Osteocyte (in vitro differentiated cells): ENCODE measurements at places on chromosomes 1 and 21.

GRCh38 chr1:174872615-174873058, 127.1 kb upstream of the CACYBP start:
- no peak for DNase-seq

GRCh38 chr1:45568421-45568820, 15.4 kb upstream of the NASP start:
- DNase-seq: no peak

DNA sequence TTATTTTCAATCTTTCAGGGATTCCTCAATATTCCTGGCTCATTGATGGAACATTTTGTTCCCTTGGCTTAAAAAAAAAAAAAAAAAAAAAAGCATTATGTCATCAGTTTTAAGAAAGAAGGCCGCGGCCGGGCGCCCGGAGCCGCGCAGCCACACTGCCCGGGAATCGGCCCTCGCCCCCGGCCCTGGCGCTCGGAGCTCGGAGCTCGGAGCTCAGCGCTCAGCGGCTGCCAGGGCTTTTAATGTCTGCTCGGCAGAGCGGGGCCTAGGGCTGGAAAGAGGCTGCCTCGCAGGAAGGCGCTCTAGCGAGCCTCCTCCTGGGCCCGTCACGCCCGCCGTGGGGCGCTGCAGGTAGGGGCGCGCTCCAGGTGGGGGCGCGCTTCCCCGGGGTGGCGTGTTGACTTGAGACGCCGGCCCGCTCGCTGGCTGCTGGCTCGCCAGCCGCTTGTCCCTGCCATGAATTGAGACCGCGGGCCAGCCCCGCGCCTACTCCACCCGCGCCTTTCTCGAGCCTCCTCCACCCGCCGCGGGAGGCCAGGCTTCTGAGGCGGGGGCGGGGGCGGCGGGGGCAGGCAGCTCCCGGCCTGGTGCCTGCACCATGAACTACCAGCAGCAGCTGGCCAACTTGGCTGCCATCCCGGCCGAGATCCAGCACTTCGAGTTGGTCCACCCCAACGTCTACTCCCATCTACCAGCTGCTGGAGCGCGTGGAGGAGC, 5.4 kb upstream of the TDRD5 start:
- DNase-seq: no peak

DNA sequence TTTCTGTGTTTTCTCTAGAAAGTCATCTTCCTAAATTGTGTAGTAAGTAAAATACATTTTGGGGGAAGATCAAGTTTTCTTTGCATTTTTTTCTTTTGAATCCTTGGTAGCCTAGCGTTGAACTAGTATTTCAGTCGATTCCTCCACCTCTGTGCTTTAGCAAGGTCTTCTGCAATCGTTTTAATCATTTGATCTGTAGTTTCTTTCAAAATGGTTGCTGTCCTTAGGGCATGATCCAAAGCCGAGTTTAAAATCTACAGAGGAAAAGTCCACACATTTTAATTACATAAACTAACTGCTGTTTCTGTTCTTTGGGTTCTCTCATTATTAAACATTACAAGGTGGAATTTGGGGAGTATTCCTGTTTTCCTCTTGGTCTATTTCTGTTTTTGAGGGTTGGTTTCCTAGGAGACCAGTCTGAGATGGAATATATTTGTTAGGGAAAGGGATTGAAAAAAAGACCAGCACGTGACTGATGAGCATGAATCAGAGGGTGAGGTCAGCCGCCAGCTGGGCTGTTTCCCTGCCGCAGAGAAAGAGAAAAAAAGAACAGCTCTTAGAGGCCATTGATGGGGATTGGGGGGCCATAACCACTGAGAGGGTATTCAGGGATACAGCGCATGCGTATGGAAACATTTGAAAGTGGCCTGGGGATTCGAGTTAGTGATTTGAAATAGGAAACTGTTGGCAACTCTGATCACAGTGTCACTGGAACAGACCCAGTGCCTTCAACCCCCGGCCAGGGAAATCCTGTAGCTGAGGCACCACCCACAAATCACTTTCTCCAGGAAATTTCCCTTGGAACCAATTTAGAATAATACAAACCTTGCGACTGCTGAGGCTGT, 40.6 kb downstream of the AKNAD1 start:
- DNase-seq: peak; percentile 92

DNA sequence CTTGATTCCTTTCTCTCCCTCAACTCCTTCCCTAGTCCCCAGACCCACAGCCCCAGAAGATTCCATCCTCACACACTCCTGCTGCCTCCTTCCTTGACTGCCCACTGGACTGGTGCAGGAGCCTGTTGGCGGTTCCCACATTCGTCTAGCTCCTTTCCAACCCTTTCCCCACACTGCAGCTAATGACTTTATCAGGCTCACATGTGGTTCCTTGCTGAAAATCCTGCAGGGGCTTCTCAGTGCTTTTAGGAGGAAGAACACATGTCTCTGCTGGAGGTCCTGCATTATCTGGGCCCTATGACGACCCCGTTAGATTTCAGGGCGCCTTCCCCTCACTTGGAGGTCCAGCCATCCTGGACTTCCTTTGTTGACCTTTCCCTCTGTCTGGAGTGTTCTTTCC, 50.2 kb downstream of the EDN2 start:
- no peak for DNase-seq

GRCh38 chr1:183956559-183957188, 80.9 kb downstream of the COLGALT2 start:
- DNase-seq: no peak

GRCh38 chr1:27218736-27219135, 15.7 kb upstream of the WDTC1 start:
- DNase-seq: no peak

DNA sequence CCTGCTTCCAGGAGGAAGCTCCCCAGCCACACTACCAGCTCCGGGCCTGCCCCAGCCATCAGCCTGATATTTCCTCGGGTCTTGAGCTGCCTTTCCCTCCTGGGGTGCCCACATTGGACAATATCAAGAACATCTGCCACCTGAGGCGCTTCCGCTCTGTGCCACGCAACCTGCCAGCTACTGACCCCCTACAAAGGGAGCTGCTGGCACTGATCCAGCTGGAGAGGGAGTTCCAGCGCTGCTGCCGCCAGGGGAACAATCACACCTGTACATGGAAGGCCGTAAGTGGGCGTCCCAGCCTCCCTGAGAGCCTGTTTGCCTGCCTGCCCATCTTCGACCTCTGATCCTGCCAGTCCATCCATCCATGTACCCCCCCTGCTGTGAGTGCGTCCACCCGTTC, 3.6 kb downstream of the ECM1 start:
- DNase-seq: no peak

GRCh38 chr1:160411271-160412027, 11.1 kb downstream of the VANGL2 start:
- no peak for DNase-seq

DNA sequence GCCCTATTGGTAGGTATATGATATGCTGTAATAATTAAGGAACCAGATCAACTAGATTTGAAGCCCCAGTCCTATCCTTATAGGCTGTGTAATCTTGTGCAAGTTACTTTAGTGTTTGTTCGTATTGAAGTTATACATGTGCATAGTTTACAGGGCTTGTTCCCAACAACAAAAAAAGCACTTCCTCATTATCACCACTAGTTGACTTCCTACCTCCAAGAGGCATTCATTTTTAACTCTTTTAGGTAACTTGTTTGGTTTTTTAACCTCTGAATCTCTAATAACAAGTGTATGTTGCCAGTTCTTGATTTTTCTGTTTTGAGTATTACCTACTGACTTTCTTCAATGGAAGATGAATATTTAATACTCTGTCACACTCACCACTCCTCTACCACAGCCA, 71.9 kb downstream of the ST3GAL3 start:
- no peak for DNase-seq

GRCh38 chr1:230833511-230833910, 34.8 kb downstream of the C1orf198 start:
- DNase-seq: peak; percentile 21

DNA sequence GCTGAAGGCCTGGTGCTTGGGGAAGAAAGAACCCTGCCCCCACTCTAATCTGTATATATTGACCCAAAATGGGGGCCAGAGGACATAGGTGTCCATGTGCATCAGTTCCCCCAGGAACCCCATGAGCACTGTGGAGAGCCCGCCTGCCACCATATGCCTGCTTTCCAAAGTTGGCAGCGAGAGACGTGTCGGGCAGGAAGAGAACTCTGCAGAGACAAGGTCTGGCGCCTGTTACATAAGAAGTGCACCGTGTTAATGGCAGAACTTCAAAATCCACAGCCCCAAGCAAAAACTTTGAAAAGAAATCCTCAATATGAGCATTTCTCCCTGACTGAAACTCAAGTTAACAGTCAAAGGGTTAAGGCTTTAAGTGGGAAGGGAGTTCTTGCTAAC, 8.0 kb downstream of the CTNNBIP1 start:
- DNase-seq: no peak

- DNase-seq: no peak
Measured at GRCh38 chr1:204697893-204698292, 12.4 kb upstream of the LRRN2 start.

- DNase-seq: no peak
Measured at GRCh38 chr1:57109247-57109646, 143.4 kb upstream of the C8B start.

GRCh38 chr1:86380257-86380861, 15.8 kb downstream of the ODF2L start:
- no peak for DNase-seq

- DNase-seq: no peak
Measured at GRCh38 chr1:219414250-219414649, 198.7 kb downstream of the ZC3H11B start.
